Islet precursor cell (in vitro differentiated cells): ENCODE measurements at places on chromosomes 3 and 15.

DNA sequence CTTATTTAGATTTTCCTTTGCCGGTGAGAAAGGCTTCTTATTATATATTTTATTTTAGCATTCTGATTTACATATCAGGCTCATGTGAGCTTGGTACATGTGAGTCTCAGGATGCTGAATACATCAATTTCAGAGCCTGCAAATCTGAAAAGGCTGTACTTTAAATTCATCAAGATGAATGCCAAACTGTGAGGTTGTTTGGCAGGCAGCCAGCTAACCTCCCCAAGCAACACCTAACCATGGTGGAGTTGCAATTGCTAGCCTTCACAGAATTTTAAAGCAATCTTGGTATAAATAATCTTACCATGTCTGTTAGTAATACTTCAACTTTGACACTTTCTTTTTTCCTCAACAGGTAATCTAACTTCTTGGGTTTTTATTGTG, 252.5 kb downstream of the CDIN1 start:
- DNase-seq, result no peak

- peak; percentile 89 for DNase-seq
Measured at GRCh38 chr15:100338971-100339444, 2.8 kb downstream of the ADAMTS17 start.

- no peak for DNase-seq
Measured at GRCh38 chr3:27561576-27561975, 77.4 kb upstream of the SLC4A7 start.

- DNase-seq, result peak; percentile 93
Measured at GRCh38 chr3:72606005-72606800, 242.0 kb downstream of the SHQ1 start.
